Activated CD8-positive, alpha-beta memory T cell treated with anti-CD3 and anti-CD28 coated beads, Interleukin-2, amount 50 U/mL, for 4 hours (primary cell): ENCODE measurements at places on chromosomes 11 and 22.

- no peak for DNase-seq
Observed at GRCh38 chr11:129093283-129093682, 98.8 kb downstream of the ARHGAP32 start.

GRCh38 chr11:33667819-33668467 is 32.7 kb downstream of the C11orf91 start:
- DNase-seq, result no peak

DNA sequence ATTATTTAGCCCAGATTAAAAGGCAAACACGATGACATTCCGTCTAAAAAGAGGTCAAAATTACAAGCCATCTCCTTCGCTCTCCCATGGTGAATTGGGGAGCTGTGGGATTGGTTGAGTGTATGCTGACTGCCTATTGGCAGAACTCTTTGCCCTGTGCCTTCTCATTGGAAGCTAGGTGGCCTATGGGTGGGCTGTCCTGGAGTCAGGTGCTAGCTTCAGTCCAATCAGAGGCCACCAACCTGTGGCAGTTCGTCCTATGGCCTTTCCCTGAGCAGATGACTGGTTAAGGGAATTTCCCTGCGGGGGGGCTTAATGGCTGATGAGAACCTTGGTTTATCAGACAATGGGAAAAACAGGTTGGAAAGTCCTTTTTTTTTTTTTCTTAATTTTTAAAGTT is 3.2 kb upstream of the MTMR3 start:
- DNase-seq, result no peak

GRCh38 chr11:19199048-19199447 is 2.7 kb downstream of the CSRP3 start:
- no peak for DNase-seq

- no peak for DNase-seq
Observed at GRCh38 chr11:3227568-3228444, 4.4 kb downstream of the MRGPRE start.

DNA sequence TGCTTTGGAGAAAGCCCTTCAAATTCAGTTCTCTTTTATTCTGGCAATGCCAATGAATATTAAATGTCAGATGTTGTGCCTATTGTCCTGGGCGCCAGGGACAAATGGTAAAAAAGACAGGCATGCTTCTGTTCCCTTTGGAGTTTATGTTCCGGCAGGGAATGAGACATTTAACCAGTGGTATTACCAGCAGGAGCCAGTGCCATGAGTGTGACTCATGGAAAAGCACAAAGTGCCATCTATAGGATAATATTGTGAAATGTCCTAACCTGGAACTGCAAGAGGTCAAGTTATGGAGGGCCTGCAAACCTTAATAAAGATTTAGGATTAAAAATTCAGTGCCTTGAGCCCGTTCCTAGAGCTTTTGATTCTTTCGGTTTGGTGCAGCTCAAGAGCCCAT is 39.5 kb downstream of the REXO2 start:
- no peak for DNase-seq

GRCh38 chr11:69972351-69972802 is 105.7 kb upstream of the ANO1 start:
- DNase-seq, result no peak

GRCh38 chr11:17347676-17348075 is 3.9 kb upstream of the NCR3LG1 start:
- no peak for DNase-seq

DNA sequence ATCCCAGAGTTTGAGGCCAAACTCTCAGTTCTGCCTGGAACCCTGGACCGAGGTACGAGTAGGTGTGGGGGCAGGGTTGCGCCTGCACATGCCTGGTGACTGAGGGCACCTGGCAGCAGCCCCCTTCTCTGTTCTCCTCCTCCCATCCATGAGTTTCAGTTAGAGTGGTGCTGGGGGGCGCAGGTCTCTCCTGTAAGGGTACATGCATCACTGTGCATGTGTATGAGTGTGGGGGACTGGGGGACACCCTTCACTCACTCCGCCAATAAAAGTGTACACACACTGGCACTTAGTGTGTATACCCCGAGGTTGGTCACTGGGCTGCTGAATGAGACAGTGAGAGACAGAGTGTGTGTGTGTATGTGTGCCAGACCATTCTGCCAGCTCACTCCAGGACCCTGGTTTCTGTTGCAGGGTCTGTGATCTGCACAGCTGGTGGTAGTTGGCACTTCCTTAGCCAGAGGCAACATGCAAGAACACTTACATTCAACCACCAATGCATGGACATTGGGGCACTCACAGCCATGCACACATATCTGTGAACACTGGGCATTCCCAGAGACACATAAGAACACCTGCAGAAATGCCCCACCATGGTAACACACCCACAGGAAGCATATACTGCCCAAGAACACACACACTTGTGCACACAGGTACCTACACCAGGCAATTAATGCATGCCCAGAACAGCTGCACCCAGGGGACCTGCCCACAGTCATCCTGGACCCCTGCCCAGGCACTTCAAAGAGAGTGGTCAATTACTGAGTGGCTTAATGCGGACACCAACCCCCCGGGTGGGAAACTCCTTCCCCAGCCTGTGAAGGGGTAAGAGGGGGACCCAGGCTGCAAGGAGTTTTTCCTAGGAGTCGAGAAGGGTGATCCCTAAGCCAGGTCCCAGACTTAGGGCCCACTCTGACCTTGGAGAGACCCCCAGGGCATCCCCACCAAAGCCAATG is 1.2 kb upstream of the NRXN2 start:
- DNase-seq, result no peak

- no peak for DNase-seq
Observed at GRCh38 chr22:30304495-30305244, 15.4 kb upstream of the CASTOR1 start.

- DNase-seq, result no peak
Observed at GRCh38 chr11:87150936-87151335, 113.2 kb downstream of the TMEM135 start.

GRCh38 chr11:24794064-24794463 is 297.2 kb downstream of the LUZP2 start:
- no peak for DNase-seq

GRCh38 chr22:40015358-40015976 is 20.7 kb downstream of the FAM83F start:
- DNase-seq, result no peak

- DNase-seq, result no peak
Observed at GRCh38 chr11:41282395-41282794, 177.1 kb downstream of the LRRC4C start.

GRCh38 chr11:114298710-114299109 is 2.5 kb downstream of the NNMT start:
- DNase-seq, result no peak

GRCh38 chr11:16468735-16469453 is 112.5 kb upstream of the SOX6 start:
- DNase-seq, result no peak

- peak; percentile 44 for DNase-seq
Observed at GRCh38 chr11:61083601-61084147, 18.6 kb upstream of the CD5 start.

DNA sequence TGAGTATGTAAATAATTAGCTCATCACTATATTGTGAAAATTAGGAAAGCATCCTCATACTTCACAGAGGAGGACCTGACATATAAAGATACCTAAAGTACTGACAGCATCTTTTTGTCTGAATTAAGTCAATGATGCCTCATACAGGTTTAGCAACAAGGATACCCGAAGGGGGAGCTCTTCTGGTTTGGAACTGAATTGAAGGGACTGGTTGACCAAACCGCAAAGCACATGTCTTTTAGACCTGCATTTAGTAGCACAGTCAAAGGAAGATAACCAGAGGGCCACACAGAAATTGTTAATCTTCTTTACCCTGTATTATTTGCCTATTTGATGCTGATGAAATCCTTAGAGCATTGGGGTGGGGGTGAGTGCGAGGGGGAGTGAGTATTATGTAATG is 12.9 kb upstream of the WT1 start:
- DNase-seq, result no peak

GRCh38 chr22:24289741-24290163 is 19.1 kb downstream of the SPECC1L start:
- no peak for DNase-seq

- no peak for DNase-seq
Observed at GRCh38 chr11:72327606-72328005, 83.6 kb upstream of the PHOX2A start.

DNA sequence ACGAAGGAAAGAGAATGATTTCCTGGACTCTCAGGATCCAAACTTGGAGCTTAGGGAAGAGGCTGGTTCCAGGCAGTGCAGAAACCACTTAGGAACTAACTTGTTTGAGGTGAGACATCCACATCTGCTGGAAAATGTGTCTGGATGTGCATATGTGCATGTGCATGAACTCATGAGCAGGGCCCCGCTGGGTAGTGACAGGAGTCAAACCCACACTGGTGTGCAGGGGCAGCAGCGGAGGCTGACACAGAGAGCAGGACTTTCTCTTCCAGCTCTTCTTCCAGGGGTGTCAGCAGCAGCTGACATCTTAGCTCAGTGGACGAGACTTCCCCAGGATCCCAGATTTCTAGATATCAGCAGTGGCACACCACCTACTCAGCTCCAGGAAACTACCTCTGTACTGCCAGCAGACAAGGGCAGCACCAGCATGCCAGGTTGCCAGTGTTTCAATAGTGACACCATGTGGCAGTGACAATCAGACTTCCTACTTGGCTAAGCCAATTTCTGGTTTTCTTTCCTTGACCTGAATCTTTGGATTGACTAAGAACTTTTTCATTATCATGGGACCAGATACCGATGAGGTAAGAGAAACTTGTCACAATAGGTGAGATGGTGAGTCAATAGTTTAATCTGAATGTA is 227.5 kb upstream of the ZC3H12C start:
- no peak for DNase-seq

DNA sequence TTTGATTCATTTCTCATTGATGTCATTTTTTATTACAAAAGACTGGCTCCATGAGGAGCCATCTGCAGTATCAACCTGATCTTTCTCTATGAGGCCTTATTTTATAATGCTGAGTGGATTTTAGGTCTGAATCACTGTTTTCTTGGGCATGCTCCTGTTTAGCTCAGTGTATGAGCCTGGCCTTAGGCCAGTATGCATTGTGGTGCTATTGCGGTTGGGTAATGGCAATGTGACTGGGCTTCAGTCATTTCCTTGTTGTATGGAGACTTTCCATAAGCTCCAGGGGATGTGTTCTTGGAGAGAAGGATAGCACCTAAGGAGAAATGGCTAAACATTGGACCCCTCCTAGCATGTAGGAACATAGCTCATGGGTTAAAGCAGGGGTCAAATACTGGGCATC is 293.2 kb downstream of the NELL1 start:
- DNase-seq, result no peak

DNA sequence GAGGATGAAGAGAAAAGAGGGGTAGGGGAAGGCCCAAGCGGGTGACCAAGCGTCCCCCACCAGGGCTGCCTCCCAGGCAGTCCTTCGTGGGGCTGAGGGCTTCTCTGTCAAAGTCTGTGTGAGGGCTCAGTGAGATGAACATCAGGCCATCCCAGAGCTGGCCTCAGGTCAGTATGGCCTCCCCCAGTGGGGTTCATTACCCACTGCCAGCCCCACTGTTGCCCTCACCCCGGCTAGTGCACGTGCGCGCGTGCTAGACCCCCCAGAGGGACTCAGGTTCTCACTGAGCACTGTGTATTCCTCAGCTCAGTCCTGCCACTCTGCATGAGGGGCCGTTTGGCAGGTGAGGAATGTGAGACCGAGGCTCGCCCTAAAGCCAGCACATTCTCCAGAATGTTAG is 3.3 kb downstream of the KDELR3 start:
- no peak for DNase-seq

DNA sequence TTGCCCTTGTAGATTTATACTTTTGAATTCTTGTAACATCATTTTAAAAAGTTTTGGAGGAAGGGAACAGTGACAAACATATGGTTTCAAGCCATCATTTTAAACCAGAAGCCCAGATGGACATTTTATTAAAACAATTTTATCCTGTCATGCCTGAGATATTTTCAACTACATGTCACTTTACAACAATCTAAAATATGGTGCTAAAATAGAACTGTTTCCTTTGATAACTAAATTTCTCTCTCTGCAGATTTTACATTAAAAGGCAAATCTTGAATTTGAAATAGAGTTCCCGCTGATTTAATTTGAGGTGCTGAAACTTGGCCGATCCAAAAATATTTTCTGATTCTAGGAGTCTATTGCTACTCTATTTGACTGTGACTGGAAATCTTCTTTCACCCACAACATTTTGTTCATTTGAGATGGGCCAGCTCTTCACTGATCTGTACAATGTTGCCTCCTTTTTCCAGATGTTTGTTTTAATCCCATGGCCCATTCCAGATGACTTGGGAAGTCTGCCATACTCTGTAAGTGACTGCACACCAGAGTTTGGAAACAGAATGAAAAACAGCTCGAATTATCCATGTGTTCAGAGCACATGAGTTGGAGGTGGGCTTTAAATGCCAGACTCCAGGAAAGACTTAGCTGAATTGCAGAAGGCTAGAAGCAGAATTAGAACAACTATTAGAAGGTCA is 402.5 kb downstream of the TMEM135 start:
- no peak for DNase-seq

DNA sequence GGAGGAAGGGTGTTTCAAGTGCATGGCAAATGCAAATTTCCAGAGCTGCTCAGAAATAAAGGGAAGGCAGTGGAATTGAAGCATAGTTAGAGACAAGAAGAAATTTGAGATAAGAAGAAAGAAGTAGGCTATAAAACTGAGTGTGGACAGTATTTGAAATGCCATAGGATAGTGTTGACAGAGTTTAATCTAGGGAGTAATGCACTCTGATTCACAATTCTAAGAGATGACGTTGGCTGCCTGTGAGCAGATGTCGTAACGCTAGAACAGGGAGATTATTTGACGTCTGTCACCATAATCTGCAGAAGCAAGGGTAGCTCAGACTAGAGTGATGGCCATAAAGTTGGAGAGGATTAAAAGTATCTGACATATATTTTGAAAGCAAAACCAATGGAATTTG is 389.9 kb upstream of the KIRREL3 start:
- DNase-seq, result no peak

GRCh38 chr11:65300621-65301275 is 13.9 kb upstream of the CDC42EP2 start:
- no peak for DNase-seq
